ENCODE measurements at places on chromosomes 6 and 20. TPM values are rescaled to one million over a fixed set of nuclear protein-coding genes. Genes with fewer than 3 reads are reported as not detected.

GRCh38 chr6:161498881-161499280 lies 225.0 kb upstream of the AGPAT4 start:
- no peaks in the 10 kb centered on the region for H3K4me1 ChIP-seq
- no peak for DNase-seq
- no peak overlapping the region for H3K4me3 ChIP-seq
- H3K27ac ChIP-seq = no peak overlapping the region

DNA sequence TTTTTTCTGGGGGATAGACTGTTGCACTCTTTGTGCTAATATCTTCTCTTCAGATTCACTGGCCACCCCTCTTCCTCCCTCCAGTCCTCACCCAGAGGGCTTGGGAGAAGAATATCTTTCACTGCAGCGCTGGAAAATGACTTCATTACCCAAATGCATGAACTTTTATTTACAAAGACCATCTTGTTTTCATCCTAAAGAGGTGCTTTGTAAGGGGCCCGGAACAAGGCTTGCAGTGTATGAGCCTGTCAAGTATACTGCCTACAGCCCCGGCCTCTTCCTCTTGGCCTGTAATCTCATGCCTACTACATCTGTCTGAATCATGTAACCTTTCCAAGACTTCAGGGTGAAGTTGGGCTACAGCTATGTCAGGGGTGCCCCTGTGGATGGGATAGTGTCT lies 554 bp upstream of the LAMA4 start:
- peak overlapping the region; percentile 91 for H3K4me3 ChIP-seq
- H3K27me3 ChIP-seq = no peaks in the 10 kb centered on the region
- H3K27ac ChIP-seq = peak overlapping the region; percentile 89
- H3K36me3 ChIP-seq = peaks cover 22% of the 10 kb centered on the region
- H3K4me1 ChIP-seq = peaks cover 56% of the 10 kb centered on the region
- DNase-seq = no peak

RSPH4A gene
- total RNA-seq = 0.09 TPM

FILIP1 gene
- total RNA-seq = 0.24 TPM

PXMP4 gene
- total RNA-seq = 12.6 TPM

SIGLEC1 gene
- not detected for total RNA-seq
